Activated naive CD4-positive, alpha-beta T cell treated with anti-CD3 and anti-CD28 coated beads for 36 hours (primary cell): ENCODE measurements at places on chromosomes 5 and 9.
A peak's percentile ranks its signal among the peaks of the same experiment; 100 is the strongest.

- DNase-seq: no peak
Measured at GRCh38 chr5:154862766-154863165, 4.3 kb downstream of the CNOT8 start.

DNA sequence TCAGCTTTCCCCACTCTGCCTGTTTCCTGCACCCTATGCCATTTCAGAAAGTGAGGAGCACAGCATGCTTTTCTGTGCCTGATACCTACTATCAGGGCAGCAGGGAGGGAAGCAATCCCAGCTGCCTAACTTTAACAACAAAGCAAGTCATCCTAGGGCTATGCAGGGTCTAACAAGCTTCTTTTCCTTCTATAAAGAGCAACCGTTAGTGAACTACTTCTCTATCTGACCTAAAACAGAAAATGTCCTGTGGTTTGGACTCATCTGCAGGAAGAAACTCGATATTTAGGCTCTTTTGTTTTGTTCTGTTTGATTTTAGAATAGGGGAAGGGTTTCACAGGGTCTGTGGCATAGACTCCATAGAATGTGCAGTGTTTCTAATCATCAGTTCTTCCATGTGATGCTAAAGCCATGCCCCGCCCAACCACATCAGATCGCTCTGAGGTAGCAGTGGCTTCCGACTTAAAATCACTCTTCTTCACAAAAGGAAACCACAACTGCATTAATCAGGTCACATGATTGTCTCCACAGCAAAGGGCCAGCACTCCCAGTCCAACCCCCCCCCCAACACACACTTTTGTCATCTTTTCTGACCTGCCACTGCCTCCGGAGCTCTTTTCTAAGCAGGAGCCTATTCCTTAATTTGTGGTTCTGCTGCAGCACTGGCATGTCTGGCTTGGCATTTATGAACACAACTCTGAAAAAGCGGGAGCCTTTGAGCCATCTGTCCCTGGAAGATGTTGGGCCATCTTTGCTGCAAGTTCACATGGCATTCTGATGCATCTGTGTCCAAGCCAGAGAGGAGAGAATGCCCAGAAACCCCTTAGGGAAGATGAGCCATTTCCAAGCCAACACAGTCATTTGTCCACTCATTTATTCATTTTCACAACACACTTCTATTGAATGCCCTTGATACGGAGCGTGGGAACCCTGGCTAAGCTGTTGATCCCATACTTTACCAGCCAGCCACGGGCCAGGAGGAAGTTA, 71.6 kb downstream of the CFAP90 start:
- DNase-seq: peak; percentile 5

- no peak for DNase-seq
Measured at GRCh38 chr5:16931334-16932110, 4.6 kb downstream of the MYO10 start.

- no peak for DNase-seq
Measured at GRCh38 chr9:136923881-136924280, 20.7 kb downstream of the FBXW5 start.

DNA sequence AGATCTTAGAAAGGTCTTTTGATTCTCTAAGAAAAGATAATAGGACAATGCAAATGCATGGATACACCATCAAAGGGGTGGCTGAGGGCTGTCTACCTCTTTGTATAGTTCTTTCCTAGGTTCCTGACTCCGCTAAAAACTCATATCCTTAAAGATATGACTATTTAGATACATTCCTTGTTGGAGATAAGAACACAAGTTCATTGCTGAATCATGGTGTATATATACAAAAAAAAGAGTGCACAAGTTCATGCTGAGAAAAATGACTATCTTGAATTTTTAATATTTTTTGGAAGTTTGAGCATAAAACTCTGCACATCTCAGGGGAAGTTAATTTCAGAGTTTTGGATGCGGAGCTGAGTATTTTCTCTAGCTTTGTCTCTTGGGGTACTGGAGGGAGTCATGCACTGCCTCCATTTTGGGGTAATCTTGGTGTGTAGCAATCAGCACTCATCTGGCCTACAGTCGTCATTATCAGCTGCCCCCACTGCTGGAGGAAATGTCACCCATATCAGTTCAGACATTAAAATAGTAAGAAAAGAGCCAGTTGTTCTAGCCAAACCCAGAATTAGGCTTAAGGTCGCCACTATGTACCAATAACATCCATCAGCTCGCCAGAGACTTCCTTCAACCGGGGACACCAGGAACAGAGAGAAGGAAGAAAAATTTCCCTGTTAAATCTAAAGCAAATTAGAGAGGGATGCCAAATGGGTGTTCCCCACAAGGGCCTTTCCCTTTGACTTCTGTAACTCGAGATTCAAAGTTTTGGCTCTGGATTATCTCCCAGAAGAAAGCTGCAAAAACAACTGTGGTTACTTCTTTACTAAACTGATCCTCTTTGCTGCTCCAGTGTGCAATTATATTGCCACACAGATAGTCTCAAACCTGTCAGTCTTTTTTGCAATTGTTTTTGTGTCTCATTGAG, 49.0 kb downstream of the PTTG1 start:
- no peak for DNase-seq

GRCh38 chr9:5553211-5553610, 42.9 kb downstream of the PDCD1LG2 start:
- DNase-seq: no peak

- DNase-seq: no peak
Measured at GRCh38 chr5:31937226-31937625, 236.9 kb downstream of the GOLPH3 start.

DNA sequence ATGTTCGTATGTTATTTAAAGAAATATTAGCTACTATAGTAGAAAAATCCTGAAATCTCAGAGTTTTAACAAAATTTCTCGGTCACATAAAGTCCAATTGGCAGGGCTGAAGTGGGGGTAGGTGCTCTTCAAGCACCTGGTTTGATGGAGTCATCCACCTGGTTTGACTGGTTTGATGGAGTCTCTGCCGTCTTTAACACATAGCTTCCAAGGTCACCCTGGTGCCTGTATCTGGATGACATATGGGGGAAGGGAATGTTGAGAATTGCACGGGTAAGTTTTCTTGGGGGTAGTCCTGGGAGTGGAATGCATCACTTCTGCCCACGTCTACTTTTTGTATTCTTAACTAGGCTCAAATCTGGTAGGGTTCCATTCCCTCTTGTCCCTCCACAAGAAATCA, 351.2 kb downstream of the SH3GL2 start:
- DNase-seq: no peak

GRCh38 chr9:8234316-8234715, 434.7 kb upstream of the DMAC1 start:
- no peak for DNase-seq

DNA sequence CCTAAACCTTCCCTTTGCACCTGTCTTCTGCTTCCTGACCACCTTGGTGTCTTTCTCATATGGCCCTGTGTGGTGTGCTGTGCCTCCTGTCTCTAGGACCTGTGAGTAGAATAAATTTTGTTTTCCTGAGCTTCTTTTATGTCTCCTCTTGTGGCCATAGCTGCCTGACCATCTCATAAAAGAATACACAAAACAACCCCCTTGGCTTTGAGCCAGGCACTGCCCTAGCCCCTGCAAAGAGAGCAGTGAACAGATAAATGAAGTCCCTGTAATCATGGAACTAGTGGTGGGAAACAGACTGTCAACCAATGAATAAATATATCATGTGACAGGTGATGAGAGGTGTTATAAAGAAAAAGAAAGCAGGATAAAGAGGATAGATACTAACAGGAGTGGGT, 485.1 kb downstream of the CSNK1G3 start:
- DNase-seq: no peak

DNA sequence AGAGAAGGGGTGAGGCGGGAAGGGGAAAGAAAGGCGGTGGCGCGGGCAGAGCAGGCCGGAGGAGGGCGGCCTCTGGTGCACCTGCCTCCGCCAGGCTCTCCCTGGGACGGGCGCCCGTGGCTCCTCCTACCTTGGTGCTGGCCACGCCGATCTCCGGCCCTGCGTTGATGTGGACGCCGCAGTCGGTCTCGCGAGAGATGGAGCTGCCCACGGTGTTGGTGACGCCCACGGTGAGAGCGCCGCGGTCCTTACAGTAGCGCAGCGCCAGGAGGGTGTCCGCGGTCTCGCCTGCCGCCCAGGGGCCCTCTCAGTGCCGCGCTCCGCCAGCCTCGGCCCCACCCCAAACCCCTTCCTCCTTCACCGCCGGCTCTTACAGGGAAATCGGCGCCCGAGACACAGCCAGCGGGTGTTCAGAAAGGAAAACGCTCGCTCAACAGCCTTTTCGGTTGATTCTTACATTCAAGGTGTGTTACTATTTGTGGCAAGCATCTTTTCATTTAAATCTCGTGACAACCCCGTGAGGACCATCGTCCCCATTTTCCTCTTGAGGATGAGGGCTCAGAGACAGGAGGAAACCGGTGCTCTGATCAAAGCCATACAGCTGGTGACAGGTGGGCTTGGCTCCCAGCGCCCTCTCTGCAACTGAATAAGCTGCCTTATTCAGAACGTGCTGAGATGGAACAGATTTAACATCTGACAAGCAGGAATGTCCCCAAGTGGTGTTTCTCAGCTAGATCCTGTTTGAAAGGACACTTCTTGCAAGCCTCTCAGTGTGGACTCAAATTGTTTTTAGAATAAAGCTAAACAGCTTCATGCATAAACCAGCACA, 22.0 kb upstream of the MAPK9 start:
- DNase-seq: peak; percentile 83

DNA sequence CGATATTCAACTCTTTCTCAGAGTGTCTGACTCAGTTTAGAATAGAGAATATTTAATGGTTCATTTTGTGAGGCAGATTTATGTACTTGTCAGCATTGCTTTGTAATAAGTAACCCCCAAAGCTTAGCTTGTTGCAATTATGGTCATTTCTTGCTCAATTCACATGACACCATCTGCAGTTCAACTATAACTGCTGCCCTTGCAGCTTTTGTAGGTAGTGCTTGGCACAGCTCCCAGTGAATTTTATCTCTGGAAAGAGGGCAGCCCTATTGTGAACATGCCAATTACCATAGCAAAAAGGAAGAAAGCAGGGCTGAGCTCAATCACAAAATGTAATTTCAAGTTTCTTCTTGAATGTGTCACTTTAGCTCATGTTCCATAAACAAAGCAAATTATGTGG, 1587.7 kb upstream of the ACO1 start:
- DNase-seq: no peak

DNA sequence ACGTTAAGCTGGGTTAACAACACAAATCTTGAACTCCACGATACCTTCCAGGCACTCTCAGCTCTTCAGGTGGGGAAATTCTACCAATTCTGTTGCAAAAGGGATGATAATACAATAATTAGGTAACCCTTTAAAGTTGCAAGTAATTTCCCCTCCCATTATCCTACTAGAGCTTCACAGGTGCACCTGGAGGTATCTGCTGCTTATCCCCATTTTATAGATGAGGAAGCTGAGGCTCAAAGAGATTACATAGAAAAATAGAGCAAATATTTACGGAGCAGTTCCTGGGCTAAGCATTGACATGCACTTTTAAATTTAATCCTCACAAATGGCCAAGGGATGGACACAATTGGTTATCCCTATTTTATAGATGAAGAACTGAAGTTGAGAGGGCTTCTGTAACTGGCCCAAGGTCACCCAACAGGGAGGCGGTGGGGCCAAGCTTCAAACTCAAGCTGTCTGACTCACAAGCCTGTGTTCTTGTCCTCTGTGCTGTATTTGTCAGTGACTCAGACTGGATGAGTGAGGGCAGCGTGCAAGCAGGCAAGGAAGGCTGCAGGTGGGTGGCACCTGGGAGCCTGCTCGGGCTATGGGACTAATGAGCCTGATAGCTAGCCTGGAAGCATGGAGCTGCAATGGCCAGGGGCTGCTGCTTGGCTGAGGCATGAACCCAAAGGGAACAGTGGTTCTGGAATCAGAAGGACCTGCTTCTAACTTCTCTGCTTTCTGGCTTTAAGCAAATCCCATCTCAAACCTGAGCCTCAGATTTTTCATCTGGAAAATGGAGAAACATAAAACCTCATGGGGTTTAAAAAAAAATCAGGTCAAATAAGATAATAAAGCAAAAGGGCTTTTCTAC, 105.5 kb downstream of the PDE6A start:
- no peak for DNase-seq

- no peak for DNase-seq
Measured at GRCh38 chr9:84463272-84463671, 122.7 kb upstream of the SLC28A3 start.

DNA sequence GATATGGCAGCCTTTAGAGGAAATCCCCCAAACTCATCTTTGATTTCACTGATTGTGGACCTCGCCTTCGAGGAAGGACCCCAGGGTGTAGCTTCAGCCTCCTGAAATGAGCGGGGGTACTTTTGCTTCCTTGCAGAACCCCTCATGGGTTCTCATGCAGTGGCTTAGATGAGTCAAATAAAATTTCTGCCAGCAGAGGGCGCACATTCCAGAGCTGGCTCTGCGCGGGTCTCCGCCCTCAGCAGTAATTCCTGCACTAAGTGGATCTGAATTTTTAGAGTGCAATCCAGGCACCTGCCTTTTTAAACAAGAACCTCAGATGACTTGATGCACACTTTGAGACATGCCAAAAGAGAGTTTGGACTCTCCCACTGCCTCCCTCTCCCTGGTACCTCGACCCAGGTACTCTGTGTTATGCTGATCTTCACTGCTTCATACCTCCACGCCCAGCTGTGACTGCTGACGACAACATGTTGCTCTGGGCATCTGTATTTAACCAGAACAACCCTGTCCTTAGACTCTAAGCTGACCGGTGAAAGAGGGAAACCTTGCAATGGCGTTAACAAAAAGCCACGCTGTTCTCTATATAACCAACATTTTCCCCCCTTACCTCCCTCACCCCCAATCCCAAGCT, 7.3 kb downstream of the EGFLAM start:
- peak; percentile 76 for DNase-seq

- no peak for DNase-seq
Measured at GRCh38 chr5:171310212-171310818, 1.3 kb downstream of the TLX3 start.

DNA sequence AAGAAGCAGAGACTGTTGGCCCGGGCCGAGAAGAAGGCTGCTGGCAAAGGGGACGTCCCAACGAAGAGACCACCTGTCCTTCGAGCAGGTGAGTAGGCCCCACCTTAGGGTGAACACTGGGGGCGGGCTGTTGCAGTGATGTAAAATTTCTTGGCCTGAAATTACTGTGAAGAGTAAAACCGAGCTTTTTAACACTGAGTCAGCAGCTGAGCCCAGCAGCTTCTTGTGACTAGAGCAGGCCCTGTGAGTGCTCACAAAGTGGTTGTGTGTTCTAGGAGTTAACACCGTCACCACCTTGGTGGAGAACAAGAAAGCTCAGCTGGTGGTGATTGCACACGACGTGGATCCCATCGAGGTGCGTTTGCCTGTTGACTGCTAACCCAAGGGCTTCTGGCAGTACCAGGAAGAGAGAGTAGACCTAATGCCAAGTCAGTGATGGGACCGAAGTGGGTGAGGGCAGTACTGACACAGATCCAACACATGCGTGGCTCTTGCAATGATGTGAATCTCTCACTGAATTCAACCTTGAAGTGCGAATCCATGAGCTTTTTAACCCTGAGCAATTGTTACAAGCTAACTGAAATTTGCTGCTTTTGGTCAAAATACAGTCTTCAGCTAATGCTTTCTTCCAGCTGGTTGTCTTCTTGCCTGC, 2.1 kb downstream of the RPL7A start:
- no peak for DNase-seq

GRCh38 chr5:111379391-111379816, 132.9 kb downstream of the STARD4 start:
- no peak for DNase-seq
